ENCODE measurements at places on chromosomes 6 and 20.

DNA sequence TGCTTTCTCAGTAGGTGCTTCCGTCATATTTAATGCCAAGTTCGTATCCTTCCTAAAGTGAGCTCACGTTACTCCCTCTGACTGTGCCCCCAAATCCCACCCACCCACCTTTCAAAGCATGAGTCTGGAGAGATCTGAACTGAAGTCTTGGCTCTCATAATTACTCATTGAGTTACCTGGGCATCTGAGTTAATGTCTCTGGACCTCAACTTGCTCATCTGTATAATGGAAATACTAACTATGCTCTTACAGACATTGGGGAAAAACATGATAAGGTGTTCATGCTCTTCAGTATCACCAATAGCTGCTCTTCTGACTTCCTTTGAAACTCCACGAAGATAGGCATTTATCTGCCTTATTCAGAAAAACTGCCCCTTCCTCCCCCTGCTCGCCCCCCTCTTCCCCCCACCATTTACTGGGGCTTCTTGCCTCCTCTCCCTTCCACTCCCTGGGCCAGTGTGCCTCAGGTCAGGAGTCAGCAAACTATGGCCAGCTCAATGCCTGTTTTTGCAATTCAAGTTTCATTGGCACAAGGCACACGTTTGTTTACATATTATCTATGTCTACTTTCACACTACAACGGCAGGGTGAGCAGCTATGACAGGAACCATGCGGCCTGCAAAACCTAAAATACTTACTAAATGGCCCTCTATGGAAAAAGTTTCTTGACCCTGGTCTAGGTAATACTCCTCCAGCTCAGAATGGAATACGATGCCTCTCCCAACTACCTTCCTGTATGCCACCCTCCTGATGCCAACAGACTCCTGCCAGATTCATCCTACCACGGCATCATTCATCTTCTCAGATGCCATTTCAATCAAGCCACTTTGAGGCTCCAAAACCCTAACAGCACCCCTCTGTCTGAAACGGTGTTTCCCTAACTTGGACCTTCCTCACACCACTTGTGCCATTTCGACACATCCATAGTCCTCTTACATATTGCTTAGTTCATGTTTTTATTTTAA is 138.7 kb downstream of the ZMYND8 start:
- DNase-seq = no peak

DNA sequence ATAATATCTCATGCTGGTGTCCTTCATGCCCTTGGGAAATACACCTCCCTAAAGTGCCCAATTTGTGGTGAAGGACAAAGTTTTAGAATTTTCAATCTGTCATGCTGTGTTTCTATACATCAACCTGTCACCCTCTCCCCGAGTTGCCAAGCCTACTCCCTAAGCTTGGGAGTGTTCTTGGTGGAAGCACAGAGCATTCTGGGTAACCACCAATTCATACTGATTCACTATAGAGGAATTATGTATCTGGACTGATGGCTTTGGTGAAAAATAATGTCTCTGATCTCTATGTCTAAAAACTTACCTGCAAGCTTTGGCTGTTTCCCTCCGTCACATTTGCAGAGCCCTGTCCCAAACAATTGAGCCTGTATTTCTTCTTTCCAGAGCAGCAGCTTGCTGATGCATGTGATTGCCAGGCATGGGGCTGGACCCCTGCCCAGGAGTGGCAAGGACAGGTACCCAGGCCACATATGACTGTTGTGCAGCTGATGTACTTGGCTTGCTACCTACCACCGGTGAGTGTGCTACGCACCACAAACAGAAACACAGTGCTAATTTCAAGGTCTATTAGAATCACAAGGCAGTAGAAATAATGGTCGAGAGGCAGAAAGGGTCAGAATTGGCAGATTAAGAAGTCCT is 202.8 kb upstream of the CITED2 start:
- no peak for DNase-seq

DNA sequence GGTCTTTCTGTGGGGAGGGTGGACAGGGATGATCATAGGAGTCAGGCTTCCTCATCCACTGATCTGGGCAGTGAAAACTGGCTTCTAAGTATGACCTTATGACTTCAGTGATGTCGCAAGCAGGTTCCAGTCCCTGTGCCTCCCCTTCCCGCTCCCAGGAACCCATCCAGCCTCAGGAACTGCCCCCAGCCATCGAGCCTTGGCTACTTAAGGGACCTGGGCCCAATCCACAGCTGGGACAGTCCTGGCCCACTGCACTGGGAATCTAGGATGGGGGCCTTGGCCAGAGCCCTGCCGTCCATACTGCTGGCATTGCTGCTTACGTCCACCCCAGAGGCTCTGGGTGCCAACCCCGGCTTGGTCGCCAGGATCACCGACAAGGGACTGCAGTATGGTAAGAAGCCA is at the start of gene LBP:
LBP (plus strand) TSS at position 236 of the 405 bp plus-strand sequence; CDS start at position 271, 35 bp downstream.
- DNase-seq = no peak

DNA sequence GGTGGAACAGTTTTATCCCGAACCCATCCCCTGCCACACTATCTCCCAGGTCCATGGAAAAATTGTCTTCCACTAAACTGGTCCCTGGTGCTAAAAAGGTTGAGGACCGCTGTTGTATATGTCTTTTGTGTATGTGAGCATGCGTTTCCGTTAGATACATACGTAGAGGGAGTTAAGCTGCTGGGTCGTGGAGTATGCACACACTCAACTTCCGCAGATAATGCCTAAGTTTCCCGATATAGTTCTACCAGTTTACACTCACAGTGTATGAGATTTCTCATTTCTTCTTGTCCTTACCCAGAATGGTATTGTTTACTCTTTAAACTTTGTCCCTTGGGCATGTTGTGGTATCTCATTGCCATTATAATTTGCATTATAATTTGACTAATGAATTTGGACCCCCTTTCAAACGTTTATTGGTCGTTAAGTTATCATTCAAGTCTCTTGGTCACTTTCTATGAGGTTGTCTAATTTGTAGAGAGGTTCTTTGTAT is 50.5 kb upstream of the SCAF8 start:
- no peak for DNase-seq

DNA sequence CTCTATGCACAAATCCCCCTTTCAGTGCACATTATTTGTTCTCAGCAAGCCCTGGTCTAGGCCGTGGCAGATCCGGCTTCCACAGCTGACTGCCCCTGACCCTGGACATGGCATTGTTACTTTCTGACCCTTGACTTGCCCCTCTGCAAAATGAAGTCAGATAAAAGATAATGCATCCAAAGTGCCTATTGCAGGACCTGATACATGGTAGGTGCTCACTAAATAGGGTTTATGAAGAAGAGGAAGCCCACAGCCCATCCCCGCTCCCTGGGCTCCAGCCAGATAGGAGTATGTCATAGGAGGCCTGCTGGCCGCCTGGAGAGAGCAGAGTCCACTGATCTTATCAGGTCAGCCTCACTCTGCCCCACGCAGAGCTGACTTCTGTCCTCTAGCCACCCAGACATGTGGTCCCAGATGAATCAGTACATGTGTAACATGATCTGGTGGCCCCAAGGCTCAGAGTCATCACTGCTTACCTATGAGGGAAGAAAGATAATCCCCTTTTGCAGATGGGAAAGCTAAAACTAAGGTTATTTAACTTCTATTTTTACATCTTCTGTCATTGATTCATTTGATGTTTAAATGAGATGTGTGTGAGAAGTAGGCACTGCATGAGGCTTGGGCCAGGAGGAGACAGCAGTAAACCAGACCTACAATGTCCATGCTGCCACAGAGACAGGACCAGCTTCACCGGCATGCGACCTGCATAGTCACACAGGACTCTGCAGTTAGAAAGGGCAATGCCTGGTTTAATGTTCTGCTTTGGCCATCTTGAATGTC is 20.4 kb downstream of the MAFB start:
- no peak for DNase-seq

- no peak for DNase-seq
Observed at GRCh38 chr6:10073341-10073740, 341.5 kb downstream of the TFAP2A start.

DNA sequence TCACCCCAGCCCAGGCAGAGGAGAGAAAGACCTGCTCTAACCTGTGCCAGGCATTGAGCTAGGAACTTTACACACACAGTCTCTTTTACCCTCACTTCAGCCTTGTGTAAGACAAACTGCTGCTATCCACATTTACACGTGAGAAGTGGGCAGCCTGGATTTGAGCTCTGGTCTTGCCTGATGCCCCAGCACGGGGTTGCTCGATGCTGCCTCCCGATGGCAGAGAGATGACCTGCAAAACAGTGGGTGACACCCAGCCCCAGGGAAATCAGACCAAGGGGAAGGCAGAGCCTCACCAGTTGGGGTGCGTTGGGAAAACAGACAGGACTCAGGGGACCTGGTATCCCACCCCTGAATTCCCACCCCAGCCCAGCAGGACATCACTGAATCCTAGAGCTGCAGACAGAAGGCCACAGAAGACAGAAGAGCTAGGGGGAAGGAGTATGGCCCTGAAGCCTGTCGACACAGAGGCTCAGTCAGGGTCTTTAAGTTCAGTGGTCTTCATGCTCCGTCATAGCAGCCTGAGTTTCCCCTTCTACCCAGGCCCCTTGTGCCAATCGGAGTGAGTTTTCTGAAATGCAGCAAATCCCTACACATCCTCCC is 990 bp downstream of the BPI start:
- DNase-seq = no peak

GRCh38 chr6:90411292-90411781 is 114.7 kb upstream of the BACH2 start:
- DNase-seq = peak; percentile 66

- DNase-seq = no peak
Observed at GRCh38 chr6:146851837-146852236, 253.1 kb downstream of the ADGB start.

- DNase-seq = no peak
Observed at GRCh38 chr6:98686008-98686601, 148.3 kb upstream of the POU3F2 start.

DNA sequence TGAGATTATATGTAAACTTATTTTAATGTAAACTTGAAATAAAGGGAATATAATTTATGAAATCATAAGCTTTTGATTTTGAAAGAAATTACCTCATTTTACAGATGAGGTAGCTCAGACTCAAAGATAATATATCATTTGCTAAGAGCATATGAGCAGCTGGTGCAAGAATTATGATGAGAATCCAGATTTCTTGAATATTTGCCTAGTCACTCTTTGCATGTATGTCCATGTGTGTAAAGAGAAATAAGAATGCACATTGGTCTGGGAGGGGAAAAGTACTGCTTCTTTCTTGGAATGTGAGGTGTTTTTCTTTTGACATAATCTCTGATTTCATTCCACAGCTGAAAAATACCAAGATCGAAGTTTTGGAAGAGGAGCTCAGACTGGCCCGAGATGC is 11.1 kb upstream of the SNRNP48 start:
- no peak for DNase-seq

DNA sequence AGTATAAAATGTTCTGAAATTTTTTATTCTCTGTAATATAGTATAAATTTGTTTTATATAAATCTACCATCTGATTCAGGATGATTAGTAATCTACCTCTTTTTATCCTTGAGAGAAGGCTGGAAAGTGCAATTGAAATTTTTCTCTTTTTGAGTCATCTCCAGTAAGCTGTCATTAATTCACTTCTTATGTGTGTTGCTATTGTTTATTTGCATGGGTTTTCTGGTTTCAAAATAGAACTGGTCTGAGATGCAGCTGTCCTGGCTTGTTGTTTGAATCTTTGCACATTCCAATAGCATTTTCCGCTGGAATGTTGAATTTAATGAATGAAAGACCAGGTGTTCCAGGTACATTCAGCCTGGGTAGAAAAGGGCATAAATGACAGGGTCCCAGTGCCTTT is 24.3 kb upstream of the TAB2 start:
- DNase-seq = no peak

GRCh38 chr6:37314487-37315156 is 39.2 kb upstream of the RNF8 start:
- no peak for DNase-seq

DNA sequence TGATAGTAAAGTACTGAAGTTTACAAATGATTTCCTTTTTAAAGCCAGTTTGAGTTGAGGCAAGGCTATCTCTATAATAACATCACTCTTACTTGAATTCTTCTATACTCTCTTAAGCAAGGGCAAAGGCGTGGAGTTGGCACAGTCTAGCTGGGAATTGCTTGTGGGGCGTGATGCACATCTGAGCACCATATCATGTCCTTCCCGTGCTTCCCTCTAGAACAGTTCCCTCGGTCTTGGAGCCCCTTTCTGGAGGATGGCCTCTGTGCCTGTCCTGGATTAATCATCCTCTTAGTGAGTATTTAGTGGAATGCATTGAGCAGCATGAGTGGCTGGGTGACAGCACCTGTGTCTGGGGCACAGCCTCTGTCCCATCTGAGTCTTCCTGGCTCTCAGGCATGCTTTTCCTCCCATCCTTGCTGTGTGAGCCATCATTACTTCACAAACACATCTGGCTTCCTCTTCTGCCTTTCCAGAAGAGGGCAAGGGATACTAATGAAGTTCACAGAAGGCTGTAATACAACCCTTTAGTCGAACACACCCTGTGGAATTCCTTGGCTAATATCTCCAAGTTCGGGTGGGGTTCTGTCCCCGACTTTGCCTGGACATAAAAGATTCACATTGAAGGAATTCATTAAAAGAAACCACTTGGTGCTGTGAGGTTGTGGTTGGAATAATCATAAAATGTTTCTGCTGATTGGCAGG is 188.2 kb downstream of the FNDC1 start:
- DNase-seq = no peak

DNA sequence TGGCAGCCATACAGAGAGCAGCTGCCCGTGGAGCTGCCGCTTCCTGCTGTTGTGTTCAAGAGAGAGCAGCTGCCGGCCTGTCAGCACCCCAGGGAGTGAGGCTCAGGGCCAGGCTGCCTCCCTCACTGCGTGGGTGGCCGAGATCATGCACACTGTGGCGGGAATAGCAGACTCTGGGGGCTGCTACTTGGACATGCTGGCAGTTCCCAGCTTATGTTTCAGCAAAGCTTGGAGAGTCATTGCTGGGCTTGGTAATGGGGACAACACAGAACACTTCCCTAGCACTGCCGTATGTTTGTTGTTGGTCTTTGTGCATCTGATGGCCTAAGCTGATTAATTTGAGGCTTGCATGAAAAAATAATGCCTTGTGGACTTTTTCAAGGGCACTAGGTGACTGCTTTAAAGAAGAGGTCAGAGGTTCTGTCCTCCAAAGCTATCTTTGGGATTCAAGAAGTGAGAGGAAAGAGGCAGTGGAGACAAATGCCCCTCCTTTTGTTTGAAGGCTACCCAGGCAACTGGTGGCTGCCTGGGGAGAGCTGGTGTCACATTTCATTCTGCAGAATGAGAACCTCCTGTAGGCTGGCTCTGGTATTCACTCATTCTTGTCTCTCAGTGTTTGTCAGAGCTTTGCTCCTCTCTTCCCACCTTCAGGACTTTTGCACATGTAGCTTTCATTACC is 18.8 kb downstream of the MRAP2 start:
- no peak for DNase-seq

GRCh38 chr6:54335871-54336270 is 27.6 kb downstream of the TINAG start:
- no peak for DNase-seq

DNA sequence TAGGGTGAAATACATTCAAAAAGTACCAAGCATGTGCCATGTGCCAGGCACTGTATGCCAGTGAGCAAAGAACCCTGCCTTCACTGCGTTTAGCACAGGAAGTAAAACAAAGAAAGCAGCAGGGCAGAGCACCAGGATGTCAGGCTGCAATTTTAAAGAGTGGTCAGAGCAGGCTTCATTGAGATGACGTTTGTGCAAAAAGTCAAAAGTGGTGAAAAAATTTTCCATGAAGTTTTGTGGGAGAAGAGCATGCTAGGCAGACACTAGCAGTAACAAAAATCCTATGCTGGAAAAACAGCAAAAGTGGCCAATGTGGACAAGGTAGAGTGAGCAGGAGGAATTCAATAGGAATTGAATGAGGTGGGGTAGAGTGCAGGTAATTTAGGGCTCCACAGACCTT is 31.3 kb downstream of the AKIRIN2 start:
- no peak for DNase-seq
